Kidney (tissue), 22 donors: ENCODE measurements at places on chromosomes 6 and 20. TPM values are rescaled to one million over a fixed set of nuclear protein-coding genes. Genes with fewer than 3 reads are reported as not detected.

DNA sequence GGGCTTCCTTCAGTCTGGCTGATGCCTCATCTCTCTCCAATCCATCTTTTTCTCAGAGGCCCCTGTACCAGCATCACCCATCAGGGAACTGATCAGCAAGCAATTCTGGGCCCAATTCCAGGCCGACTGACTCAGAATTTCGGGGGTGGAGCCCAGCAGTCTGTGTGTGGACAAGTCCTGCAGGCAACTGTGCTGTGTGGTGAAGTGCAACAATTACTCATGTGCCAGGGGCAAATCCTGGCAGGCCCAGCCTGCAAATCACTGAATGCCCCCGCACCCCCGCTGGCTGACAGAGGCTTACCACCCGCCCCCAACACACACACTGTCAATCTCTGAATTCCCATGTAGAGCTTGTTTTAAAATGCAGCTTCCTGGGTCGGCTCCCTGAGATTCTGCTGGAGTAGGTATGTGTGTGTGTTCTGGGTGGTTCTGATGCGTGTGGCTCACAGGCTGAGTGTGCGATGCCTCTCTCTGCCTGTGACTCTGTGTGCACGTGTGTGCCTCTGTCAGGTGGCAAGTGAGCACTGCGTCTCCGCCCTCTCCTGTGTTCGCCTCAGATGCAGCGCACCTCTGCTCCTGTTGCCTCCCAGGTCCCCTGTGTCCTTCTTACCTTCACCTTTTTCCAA lies 45.4 kb downstream of the SSR1 start:
- no peak for DNase-seq

DNA sequence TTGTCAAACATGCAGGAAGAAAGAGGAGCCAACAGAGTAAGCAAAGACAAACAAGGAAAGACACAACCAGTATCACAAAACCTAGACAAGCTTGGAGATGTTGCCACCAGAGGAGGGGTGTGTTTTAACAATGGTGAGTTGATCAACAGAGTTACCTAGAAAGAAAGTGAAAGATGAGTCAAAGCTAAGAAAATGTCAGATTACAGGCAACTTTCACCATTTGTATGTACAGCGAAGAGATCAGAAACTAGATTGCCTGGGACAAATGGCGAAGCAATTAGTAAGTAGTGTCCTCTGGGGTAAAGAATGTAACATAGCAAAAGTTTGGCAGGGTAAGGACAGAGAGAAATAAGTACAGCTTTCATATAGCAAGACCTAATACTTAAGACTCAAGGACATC lies 51.6 kb upstream of the POU3F2 start:
- no peak for DNase-seq

- DNase-seq, result no peak
Observed at GRCh38 chr6:52076791-52077179, 10.6 kb downstream of the PKHD1 start.

DNA sequence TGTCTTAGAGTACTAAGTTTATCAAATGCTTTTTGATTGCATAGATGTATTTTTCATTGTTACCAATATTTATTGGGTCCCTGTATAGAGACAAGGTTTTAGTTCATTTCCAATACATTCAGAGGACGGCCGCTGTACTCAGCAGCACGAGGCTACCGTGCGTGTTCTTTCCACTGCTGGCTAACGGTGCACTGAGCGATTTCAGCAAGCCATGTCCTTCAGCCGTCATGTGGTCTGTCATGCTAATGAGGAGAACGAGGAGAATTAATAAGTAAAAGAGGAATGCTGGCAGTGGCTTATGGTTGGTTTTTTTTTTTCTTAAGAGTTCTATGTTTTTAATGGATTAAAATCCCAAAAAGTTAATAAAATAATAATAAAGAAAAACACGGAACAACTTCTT lies 253.6 kb downstream of the ARID1B start:
- DNase-seq, result peak; percentile 40

DNA sequence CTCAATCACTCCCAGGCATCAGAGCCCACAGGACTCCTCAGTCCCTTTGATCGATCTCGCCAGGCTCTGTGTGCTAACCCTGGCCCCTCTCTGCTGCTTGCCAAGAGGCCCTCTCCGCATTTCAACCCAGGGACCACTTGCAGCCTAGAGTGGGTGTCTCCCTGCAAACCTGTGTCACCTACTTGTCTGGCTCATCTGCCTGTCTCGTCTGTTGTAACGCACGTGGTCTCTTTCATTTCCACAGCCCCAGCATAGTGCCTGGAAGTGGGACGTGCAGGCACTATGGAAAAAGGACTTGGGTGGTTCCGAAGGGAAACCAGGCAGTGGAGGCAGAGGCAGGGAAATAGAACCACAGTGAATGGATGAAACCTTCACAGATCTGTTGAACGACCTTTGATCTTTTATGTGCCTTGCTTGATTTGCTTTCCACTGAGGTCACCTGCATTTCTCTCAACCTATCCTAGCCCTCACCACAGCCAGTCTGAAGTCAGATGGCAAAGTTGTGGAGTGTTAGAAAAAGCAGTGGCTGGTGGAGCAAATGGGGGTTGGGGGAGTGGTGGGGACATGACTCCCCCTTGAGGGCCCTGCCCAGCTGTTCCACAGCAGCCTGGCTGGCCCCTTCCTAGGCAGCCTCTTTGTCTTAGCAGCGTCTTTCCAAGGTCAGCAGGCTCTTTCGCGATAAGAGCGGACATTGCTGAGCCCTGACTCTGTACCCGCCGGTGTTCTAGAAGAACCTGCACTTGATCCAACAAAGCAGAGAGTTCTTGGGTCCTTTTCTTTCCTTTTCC lies 55.8 kb upstream of the TAGAP start:
- no peak for DNase-seq

DNA sequence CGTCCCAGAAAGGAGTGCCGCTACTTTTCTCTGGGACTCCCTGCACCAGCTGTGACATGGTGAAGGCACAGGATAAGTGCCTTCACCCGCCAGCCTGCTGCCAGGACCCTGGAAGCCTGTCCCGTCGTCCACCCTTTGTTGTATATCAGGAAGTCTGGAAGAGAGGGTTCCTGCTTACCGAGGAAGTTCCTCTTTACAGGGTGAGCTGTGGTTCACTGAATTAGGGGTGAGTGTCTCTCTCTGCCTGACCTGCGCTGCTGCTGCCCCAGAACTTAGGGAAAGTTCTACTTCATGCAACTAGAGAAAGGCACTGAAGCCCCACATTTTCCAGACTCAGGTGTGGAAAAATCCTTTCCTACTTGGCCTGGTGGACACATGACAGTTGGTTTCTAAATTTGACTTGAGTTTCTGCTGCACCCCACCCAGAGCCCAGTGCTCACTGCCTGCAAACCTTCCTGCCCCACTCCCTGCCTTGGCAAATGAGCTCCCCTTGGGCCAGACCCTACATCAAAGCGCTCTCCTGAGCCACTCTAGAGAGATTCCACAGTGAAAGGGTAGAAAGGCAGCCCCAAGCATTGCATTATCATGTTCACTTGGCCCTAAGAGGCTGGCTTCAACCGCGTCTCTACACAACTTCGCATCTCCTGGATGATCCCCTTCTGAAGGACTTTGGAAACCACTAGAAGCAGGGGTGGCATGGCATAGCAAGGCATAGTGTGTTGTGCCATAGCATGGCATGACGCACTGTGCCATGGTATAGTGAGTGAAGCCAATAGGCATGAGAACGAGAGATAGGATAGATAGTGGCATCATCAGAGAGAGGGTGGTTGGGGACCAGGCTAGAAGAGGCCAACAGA lies 215.8 kb upstream of the CDYL start:
- no peak for DNase-seq

GRCh38 chr6:137216106-137216505 lies 3.1 kb downstream of the IFNGR1 start:
- no peak for DNase-seq

CD109 gene
- polyA plus RNA-seq, result 3.7 TPM

DNA sequence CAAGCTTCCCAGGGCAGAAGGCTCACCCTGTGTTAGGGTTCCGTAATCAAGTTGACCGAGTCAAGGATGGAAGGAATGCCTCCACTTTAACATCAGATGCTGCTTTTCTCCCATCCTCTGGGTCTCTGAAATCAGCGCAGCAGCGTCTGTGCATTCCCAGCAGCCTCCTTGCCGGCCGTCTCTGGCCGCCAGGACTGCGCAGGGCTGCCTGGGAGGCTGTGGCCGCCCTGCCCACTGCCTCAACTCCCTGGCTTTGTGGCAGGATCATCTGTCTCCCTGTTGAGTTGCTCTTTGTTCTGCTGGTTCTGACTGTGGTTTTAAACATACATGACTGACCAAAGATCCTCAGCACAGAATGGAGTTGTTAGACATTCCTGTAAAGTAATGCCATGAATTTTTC lies 56.5 kb downstream of the DLL1 start:
- DNase-seq, result no peak

PDYN gene
- not detected for polyA plus RNA-seq

- DNase-seq, result no peak
Observed at GRCh38 chr6:115947966-115948541, 112.6 kb downstream of the FRK start.
